Activated naive CD4-positive, alpha-beta T cell (primary cell): ENCODE measurements at places on chromosomes 4 and X.
A peak's percentile ranks its signal among the peaks of the same experiment; 100 is the strongest.

- DNase-seq: no peak
Measured at GRCh38 chr4:20723019-20723418, 22.8 kb downstream of the PACRGL start.

GRCh38 chrX:79371101-79371500 lies 4.0 kb upstream of the ITM2A start:
- no peak for DNase-seq

DNA sequence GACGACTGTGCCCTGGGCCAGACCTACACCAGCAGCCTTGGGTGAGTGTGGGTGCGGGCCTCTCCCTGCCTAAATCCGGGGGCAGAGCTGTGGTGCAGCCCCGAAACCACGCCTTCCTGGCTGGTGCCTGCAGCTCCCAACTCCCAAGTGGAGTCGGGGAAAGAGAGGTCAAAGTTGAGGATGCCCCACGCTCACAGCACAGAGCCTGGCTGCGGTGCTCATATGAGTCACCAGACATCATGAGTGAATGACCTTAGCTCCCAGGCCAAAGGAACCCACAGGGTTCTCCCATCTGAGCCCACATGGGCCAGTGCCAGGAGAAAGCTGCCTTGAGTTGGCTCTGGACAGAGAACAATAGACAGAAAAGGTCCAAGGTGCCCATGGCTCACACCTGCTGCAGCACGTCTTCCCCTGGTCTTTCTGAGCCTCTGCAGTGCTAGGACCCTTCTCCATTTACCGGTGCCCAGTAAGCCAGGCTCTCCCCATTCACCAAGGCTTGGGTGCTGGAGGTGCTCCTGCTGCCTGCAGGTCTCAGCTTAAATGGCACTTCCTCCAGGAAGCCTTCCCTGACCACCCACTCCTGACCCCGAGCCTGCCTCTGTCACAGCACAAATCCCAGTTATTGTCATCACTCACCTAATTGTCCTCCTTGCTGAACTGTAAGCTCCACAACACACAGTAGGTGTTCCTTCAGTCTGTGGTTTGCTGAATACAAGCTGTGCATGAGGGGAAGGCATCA lies 224.2 kb downstream of the AFAP1 start:
- DNase-seq: no peak

DNA sequence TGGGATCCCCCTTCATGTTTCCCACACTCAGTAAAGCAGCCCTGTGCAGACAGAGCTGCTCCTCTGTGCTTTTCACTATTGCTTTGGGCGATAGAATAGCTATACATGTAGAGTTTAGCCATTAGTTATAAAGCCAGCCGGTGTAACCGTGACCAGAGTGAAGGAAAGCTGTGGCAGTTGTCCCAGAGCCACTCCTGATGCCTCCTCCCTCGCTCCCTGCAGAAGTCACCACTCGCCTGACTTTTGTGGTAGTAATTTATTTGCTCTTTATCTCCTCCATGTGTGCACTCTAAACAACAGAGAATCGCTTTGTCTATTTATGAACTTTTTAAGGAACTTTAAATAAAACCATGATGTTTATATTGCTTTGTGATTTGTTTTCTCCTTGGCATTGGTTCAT lies 41.8 kb upstream of the WWC2 start:
- no peak for DNase-seq

- no peak for DNase-seq
Measured at GRCh38 chr4:57374866-57375595, 264.8 kb upstream of the IGFBP7 start.

DNA sequence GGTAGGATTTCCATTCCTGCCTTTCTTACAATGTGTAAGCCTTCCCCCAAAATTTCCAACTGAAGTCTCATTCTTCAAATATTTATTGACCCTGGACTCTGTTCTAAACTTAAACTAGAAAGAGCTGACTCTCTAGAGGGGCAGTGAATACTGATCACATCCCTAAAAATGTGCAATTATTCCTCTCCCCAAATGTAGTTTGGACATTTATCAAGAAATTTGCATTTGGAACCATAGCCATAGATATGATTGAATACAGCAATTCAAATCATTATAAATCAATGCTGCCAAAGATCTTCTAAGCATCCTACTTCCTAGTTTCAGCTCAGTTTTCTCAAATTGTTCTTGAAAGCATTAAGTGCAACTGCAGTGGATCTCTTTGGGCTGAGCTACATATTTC lies 525.7 kb downstream of the RAB28 start:
- DNase-seq: no peak

GRCh38 chr4:139014371-139015268 lies 961 bp upstream of the NOCT start:
- no peak for DNase-seq

GRCh38 chr4:161987611-161988010 lies 176.2 kb downstream of the FSTL5 start:
- DNase-seq: no peak

- no peak for DNase-seq
Measured at GRCh38 chrX:147803948-147804347, 107.8 kb upstream of the FMR1 start.

DNA sequence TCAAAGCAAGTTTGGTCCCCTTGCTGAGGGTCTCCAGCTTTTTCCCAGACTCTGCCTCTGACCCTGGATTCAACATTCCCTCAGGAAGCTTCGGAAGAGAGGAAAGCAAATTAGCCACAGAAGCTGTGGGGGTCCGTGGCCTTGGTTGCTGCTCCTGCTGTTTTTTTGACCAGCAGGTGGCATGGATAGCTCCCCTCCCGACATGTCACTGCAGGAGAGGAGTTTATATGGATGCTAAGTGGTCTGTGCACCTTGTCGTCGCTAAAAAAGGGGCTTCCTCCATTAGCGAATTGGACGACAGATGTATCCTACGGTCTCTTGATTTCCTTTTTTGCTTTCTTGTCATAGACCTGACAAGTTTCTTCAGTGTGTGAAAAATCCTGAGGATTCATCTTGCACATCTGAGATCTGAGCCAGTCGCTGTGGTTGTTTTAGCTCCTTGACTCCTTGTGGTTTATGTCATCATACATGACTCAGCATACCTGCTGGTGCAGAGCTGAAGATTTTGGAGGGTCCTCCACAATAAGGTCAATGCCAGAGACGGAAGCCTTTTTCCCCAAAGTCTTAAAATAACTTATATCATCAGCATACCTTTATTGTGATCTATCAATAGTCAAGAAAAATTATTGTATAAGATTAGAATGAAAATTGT lies 70.2 kb downstream of the CD38 start:
- DNase-seq: no peak

DNA sequence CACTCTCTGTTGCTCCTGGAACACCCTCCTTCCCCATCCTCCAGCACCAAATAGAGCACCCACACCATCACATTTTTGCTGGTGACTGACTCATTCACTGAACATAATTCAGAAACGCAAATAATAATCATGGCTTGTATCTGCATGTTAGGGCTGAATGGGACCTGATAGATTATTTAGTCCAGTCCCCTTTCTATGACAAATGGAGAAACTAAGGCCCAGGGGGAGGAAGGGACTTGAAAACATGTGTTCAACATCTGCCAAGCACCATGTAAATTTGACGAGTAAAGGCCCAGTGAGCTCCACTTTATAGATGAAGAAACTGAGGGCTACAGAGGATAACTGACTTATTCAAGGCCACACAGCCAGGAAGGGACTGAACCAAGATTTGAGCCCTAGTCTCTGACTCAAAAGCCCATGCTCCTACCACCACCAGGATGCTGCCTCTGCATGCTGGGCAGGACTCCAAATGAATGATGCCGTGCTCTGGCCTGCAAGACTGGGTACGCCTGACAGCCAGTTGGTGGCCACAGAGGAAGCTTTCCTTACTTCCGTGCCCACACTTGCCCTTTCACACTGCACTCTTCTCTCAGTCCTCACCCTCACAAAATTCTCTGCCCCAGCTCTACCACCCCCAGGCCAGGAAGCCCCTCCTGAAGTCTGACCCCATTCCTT lies 133.3 kb upstream of the PJA1 start:
- no peak for DNase-seq

DNA sequence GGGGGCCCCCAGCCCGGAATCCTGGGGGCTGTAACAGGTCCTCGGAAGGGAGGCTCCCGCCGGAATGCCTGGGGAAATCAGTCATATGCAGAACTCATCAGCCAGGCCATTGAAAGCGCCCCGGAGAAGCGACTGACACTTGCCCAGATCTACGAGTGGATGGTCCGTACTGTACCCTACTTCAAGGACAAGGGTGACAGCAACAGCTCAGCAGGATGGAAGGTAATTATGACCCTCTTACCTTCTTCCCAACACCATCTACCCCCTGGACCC lies 1.0 kb downstream of the FOXO4 start:
- peak; percentile 26 for DNase-seq

DNA sequence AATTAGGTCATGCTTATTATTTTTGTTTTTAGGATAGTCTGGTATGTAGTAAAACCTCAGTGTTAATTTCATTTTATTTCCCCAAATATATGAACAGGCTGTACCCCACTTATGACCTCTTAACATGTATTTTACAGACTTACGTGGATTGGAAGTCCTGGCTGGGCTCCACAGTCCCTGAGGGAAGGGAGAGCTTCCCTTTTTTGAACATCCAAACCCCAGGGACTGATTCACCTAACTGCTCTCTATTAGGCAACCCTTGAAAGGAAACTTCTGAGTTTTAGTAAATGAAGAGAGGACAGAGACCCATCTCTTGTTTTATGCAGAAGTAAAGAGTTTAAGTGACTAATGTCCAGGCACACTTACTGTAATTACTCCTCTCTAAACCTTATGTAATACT lies 233.1 kb upstream of the SPRY1 start:
- DNase-seq: no peak

GRCh38 chr4:110978761-110979160 lies 355.9 kb upstream of the PITX2 start:
- DNase-seq: no peak

GRCh38 chr4:108637856-108638255 lies 12.5 kb upstream of the OSTC start:
- no peak for DNase-seq

- DNase-seq: no peak
Measured at GRCh38 chrX:40179283-40179682, 81.5 kb upstream of the BCOR start.

- DNase-seq: no peak
Measured at GRCh38 chrX:78708262-78708661, 39.3 kb upstream of the LPAR4 start.

DNA sequence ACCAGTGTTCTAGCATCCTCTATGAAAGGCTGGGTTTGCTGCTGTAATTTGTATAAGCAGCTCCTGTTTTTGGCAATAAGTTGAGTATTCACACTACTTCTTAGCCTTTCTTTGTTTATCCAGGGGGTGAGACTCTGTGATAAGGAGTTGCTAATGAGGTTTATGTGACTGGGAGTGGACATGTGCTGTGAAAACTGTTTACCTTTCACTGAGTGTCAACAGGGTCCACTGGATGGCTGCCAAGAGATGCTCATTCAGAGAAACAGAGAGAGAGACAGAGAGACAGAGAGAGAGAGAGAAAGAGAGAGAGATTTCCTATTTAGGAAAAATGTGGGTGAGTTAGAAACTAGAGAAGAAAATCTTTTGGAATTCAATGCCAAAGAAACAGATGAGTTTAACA lies 233.9 kb downstream of the CHIC2 start:
- DNase-seq: no peak

- no peak for DNase-seq
Measured at GRCh38 chr4:171676555-171677215, 136.5 kb upstream of the GALNTL6 start.

GRCh38 chr4:8688041-8688907 lies 95.7 kb downstream of the CPZ start:
- no peak for DNase-seq

GRCh38 chr4:142354794-142355420 lies 491.2 kb downstream of the INPP4B start:
- DNase-seq: no peak

DNA sequence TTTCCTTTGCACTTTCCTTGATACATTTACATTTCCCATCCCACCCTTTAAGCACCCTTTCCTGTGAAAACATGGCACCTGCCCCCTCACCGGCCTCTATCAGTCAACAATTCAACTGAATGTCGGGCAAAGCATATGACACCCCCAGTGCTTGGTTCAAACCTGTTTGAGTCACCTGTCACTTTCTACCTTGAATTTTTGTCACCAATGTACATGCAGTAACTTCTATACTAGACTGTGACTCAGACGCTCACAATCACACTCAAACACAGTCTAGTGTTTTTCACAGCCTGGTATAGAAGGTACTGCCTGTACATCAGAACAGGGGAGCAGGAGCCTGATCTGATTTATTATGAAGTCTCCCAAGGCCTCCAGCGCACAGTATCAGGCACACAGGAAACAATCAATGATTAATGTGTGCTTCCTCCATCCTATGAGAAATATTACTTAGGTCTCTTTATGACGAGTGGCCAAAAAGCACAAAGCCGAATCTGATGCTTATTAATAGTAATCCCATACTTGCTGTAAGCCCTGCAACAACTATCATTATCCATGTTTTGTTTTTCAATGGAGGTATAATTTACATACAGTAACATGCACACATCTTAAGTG lies 49.2 kb upstream of the FAM9C start:
- DNase-seq: no peak

GRCh38 chrX:46713672-46714490 lies 45.0 kb downstream of the SLC9A7 start:
- no peak for DNase-seq

DNA sequence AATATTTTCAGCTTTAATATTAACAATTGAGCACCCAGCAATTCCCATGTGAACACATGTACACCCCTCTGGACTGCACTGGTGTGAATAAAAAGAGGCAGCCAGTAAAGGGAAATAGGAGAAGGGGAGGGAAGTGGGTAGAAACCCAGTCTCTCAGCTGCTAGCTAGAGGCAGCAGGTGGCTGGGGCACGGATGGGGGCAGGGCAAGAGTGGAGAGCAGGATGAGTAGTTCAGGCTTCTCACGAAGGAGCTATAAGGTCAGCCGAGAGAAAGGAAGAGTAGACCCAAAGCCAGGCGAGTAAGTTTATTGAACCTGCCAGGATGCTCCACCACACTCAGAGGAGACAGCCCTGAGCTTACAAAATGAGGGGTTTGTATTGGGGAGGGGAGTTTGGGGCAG lies 184.8 kb upstream of the MTMR8 start:
- no peak for DNase-seq

- DNase-seq: no peak
Measured at GRCh38 chr4:125433453-125433852, 118.7 kb downstream of the FAT4 start.

GRCh38 chrX:68113837-68114572 lies 319.3 kb downstream of the OPHN1 start:
- no peak for DNase-seq

DNA sequence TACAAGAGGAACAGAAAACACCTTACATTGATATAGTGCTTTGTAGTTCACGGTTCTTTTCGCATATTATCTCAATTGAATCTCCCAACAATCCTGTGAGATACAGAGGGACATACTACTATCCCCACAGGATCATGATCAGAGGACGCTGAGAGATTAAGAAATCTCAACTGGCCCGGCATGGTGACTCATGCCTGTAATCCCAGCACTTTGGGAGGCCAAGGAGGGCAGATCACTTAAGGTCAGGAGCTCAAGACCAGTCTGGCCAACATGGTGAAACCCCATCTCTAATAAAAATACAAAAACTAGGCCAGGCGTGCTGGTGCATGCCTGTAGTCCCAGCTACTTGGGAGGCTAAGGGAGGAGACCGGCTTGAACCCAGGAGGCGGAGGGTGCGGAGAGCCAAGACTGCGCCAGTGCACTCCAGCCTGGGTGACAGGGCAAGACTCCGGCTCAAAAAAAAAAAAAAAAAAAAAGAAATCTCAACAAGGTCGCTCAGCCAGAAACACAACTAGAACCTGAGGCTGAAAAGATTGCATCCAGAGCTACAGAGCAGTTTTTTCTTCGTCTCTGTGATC lies 7.4 kb downstream of the APOO start:
- DNase-seq: no peak

- DNase-seq: no peak
Measured at GRCh38 chrX:47697181-47697580, 38.2 kb upstream of the UXT start.
